ENCODE measurements at places on chromosomes 13 and 19.

DNA sequence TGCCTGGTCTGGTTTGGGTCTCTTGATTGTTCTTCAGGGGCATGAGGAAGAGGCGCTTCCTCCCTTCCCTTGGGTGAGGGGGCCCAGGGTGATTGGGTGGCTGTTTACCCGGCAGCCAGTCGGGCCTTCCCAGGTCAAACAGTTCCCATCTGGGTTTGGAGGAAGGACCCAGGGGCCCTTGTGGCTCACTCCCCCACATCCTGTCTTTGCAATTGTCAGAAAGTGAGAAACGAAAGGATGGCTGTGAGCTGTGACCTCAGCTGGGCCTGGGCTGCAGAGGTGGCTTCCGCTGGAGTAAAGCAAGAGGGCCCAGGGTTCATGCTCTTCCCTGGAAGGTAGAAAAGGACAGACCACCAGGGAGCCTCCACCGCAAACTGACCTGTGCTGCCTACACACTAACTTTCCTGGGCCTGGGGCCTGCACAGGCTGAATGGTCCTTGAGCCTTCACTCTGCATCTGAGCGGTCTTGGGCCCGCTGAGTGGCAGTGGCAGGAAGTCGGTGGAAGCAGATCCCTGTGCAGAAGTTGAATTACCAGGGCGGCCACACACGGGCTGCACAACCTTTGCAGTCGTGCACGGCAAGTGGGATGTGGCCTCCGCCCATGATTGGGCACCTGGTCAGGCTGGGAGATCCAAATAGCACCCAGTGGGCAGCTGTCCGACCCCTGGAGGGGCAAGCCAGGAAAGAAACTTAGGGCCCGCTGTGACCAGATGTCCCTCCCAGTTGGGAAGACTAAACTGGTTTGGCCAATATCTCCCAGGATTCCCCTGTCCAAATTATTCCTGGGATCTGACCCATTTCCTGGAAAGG, 5.3 kb upstream of the CD79A start:
- DNase-seq: no peak

GRCh38 chr13:76326343-76326742, 559.9 kb downstream of the KCTD12 start:
- DNase-seq: no peak

- DNase-seq: no peak
These were observed 72.4 kb downstream of the STK24 start for GRCh38 chr13:98504371-98504963.

- no peak for DNase-seq
These were observed 8.7 kb downstream of the SHKBP1 start for GRCh38 chr19:40585241-40585981.

GRCh38 chr19:10667867-10668266, 13.7 kb downstream of the ILF3 start:
- no peak for DNase-seq

- DNase-seq: no peak
These were observed 38.1 kb upstream of the KCTD15 start for GRCh38 chr19:33758541-33759013.

GRCh38 chr13:45796426-45797235, 54.9 kb downstream of the SIAH3 start:
- DNase-seq: no peak

DNA sequence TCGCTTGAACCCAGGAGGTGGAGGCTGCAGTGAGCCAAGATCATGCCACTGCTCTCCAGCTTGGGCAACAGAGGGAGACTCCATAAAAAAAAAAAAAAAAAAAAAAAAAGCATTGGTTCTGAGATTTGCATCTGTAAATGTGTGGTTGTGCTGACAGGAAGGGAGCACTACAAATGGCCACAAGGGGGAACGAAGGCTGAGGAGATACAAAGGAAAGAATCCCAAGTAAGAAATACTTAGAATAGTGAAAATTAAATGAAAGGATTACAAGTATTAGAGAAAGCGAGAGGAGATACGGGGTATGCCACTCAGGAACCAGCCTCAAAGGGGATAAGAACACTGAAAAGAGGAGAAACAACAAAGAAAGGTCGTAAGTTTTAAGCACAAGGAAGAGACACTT, 284.9 kb downstream of the KLF12 start:
- DNase-seq: no peak

DNA sequence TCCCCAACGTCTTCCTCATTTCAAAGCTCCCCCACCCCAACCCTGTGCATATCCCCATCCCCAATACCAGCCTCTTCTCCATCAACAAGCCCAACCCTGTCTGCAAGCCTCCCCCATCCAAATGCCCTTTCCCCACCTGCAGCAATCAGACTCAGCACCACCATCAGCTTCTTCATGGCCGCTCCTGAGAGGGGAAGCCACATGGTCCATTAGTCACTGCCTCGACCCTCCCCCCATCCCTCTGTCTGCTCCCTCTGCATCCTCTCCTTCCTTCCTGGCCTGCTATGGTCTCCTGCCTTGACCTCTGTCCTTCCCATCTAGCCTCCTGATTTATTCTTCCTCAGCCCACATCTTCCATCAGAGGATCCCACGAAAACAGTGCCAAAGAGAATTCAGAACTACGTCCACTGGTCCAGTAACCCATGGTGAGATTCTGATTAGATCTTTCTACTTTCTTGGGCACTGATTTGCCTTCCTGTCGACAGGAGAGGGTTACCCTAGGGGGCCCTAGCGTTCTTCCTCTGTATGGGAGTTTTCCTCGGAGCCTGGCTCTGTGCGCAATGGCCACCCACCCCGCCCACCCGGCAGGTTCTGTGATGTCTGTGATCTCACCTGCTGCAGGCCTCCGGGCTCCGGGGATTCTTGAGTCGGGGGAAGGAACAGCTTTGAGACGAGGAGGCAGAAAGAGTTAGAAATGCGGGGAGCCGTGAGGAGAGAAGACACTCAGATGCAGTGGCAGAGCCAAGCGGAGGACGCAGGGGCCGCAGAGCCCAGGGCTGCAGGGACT, 1.3 kb downstream of the KLK6 start:
- no peak for DNase-seq

GRCh38 chr13:46164661-46165060, 17.3 kb downstream of the LCP1 start:
- no peak for DNase-seq

DNA sequence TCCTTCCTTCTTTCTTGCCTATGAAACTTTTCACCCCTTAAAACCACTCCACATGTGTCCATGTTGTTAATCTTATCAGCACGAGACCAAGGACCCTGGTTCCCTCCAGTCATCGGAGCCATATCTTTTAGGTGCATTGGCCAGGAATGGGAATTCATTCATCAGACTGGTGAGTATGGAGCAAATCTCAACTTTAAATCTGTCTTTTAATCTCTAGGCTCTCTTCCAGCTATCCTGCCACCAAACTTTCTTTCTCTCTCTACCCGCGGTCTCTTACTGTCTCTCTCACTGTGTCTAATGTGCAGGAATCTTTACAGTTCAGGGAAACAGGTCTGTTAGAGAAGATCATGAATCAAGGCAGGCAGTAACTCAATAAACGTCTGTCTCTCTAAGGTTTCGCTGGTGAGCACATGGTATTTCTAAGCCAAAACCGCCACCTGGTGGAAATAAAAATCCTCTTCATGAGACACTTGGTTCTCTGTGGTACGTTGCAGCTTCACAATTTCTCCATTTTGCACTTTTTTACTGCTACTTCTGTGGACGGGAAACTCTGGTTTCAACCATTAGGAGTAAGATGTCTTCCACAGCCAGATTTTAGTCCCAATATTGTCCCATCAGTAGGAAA, 16.1 kb downstream of the LGALS16 start:
- no peak for DNase-seq

DNA sequence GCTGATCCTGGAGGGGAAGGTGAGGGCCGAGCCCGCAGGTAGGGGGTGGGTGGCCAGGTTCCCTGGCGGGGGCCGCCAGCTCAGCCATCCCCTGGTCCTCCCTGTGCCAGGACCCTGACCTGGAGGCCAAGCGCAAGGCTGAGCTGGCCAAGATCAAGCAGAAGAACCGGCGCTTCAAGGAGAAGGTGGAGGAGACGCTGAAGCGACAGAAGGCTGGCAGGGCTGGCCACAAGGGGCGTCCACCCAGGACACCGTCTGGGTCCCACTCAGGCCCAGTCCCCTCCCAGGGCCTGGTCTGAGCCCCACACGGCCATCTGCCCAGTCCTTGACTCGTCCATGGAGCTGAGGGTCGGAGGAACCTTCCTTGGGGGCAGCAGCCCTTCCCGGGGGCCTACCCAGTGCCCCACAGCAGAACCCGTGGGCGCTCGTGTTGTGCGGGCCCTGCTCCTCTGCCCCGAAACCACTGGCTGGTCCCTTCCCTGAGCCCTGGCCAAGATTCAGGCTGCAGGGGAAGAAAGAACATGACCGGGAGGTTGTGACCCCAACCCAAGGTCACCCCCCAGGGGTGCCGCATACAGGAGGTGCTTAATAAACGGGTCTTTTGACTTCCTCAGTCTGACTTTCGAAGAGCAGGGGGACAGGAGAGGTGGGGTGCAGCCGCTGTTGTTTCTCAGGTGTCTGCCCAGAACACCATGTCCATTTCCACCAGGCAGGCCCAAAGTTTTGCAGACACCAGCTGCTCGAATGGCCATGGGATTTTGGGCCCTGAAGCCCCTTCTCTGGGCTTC, 8.7 kb downstream of the DDX49 start:
- DNase-seq: no peak

DNA sequence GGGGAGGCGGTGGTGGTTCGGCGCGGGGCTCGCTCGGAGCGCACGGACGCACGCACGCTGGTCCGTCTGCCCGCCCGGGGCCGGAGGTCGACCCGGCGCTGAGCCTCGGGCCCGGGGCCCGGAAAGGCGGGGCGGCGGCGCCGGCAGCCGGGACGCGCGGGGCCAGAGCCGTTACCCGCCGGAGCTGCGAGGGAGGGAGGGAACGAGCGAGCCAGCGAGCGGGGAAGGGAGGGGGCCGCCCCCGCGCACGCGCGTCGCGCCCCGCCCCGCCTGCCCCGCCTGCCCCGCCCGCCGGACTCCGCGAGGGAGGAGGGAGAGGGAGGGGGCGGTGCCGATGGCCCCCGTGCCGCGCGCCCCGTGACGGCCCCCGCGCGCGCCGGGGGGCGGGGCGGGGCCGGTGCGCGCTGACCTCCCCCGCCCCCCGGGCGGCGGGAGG, 15.0 kb downstream of the CIC start:
- no peak for DNase-seq

- no peak for DNase-seq
These were observed 238.3 kb upstream of the MAB21L1 start for GRCh38 chr13:35714588-35715377.

- no peak for DNase-seq
These were observed 76.0 kb downstream of the CAB39L start for GRCh38 chr13:49367640-49368422.

- DNase-seq: no peak
These were observed 675 bp upstream of the PGPEP1 start for GRCh38 chr19:18339723-18340122.

- DNase-seq: no peak
These were observed 5.1 kb downstream of the USE1 start for GRCh38 chr19:17220207-17220758.

- no peak for DNase-seq
These were observed 57.0 kb downstream of the PCDH20 start for GRCh38 chr13:61358599-61358998.

DNA sequence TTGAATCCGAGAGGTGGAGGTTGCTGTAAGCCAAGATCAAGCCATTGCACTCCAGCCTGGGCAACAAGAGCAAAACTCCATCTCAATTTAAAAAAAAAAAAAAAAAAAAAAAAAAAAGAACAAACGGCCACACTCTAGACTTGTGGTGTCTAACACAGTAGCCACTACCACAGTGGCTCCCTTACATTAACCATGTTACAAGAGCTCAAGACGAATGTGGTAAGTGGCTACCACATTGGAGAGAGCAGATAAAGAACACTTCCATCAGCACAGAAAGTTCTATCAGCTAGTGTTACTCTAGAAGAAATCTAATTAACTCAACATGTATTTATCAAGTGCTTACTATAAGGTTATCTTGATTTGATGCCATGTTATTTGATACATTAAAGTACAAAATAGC, 11.5 kb downstream of the XPO4 start:
- no peak for DNase-seq

GRCh38 chr13:50168786-50169185, 153.5 kb downstream of the KCNRG start:
- DNase-seq: no peak

GRCh38 chr13:107473253-107473652, 742.1 kb downstream of the LIG4 start:
- DNase-seq: no peak

DNA sequence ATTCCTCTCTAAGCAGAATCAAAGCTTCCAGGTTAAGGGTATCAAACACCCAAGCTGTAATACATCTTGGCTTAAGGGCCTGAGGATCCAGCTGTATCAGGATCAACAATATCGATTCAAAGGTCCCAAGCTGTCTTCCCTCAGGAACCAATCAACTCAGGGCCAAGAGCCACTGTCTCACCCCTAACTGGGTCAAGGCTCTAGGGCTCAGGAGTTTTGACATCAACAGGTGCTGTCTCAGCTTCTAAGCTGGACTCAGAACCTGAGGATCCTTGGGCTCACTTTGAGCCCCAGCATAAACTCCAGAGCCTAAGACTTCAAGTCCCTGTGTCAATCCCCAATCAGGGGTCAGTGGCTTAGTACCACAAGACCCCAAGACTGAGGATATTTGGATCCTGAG, 917 bp downstream of the FBXW9 start:
- DNase-seq: no peak

- DNase-seq: no peak
These were observed 48.6 kb downstream of the UBL3 start for GRCh38 chr13:29801737-29802305.

- DNase-seq: no peak
These were observed 106.9 kb downstream of the POSTN start for GRCh38 chr13:37491661-37492060.

- no peak for DNase-seq
These were observed 25.2 kb downstream of the NOTCH3 start for GRCh38 chr19:15175609-15176008.
